Effector CD4-positive, alpha-beta T cell (primary cell): ENCODE measurements at places on chromosomes 7 and 10.

DNA sequence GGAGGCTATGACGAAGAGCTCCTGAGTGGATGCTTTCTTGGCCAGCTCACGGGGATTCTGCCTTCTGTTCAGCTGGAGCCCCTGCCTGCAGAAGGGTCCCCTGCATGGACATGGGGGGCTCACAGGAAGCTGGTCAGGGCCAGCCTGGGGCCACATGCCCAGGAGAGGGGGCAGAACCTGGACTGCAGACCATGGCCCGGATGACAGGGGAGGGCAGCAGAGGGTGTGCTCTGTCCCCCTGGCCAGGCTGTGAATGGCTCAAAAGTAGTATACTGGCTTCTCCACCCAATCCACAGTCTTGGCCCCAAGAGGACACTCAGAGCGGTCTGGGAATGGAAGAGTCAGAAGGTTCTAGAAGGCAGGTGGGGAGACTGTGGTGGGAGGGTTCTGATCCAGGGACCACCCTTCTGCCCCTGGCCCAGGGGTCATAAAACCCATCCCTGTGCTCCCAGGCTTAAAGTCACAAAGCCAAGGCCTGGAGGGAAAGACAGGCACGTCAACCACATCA is 40.3 kb downstream of the PPIF start:
- no peak for DNase-seq

DNA sequence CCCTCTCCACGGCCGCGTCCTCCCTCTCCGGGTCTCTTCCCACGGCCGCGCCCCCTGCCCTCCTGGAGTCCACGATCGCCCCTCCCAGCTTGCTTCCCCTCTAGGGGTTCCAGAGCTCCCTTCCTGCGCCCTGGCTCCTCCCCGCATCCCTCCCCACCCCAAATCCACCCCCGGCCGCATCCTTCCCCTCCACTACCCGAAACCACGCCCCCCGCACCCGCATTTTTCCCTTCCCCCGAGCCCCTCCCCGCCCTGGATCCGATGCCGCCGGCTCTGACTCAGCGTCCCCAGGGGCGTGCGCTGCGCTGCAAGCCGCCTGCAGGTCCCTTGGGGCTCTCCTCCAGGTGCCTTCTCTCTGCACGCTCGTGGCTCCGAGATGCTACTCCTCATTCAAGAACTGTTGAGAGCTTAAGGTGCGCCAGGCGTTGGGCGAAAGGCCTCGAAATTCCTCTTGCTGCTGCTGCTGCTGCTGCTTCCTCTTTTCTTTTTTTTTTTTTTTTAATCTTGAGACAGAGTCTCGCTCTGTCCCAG is 372 bp upstream of the TMEM130 start:
- peak; percentile 46 for DNase-seq

GRCh38 chr10:3969876-3970666 is 185.1 kb upstream of the KLF6 start:
- DNase-seq = no peak

DNA sequence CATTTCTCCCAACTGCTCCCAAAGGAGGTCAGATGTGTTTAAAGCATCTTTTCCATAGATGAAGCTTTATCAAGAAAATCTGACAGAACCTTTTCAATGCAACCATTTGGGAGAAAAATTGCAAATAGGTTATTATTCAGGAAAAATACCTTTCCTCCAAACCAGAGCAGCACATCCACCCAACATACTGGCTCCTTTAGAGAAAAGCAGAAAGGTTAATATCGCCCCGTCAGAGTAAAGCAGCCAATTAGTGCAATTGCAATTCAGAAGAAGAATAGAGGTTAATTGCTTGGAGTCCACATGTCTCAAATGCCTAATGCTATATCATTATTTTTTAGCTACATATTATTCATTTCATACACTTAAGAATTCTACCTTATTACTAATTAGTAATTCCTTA is 48.9 kb upstream of the HSPA12A start:
- DNase-seq = no peak

GRCh38 chr10:102963756-102964025 is 45.6 kb downstream of the CNNM2 start:
- no peak for DNase-seq

GRCh38 chr10:27100813-27101347 is 586 bp upstream of the ANKRD26 start:
- DNase-seq = peak; percentile 16

DNA sequence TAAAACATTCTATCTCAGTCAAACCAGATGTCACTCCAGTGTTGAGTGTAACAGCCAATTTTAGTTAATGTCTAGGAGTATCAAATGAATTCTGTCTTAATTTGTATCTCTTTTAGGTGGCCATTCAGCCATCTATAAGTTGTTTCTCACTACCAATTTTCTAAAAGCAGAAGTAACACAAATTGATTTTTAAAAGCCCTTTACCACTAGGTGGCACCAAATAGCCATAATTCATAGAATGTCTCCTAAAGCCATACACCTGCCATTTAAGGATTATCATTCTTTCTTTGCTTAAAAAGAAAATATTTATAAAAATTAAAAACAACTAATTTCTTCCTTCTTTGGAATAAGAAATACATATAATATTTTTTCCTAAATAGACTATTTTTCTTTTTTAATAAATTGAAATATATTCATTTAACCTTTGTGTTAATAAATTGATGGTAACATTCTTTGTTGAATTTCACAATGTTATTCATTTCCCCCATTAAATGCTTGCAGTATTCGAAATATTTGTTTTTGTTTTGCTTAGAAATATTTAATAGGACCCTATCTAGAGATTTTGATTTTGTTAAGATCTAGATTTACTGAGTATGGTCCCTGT is 107.8 kb upstream of the PPP1R3A start:
- DNase-seq = peak; percentile 31

DNA sequence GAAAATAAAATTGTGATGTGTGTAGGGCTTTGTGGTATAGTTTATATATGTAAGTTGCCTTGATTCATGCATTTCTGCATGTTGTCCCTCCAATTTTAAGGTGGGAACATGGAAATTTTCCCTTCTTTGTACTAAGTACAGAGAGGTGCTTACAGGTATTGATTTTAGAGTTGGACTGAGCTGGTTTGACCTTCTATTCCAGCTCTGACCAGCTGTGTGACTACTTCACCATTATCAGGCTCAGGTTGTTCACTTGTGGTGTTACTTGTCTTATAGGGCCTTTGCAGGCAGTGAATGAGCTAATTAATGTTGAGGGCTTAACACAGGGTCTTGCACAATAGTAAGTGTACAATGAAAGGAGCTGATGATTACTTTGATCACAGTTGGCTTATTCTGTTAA is 16.3 kb downstream of the ZNF804B start:
- no peak for DNase-seq

DNA sequence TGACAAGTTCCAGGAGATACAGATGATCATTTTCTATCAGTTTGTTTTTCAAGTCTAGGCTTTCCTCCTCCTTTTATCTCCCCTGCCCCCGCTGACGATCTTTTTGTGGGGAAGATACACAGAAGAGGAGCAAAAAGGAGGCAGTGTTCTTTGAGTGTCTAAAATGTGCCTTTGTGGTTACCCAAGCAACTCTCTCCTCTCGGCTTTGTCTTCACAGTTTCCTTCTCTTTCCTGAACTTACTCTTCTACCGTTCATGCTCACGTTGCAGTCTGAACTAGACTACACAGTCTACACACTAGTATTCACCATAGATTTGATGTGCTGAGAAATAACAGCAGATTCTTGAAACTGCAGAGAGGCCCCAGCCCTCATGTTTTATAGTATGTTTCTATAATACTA is 23.6 kb downstream of the CEP41 start:
- no peak for DNase-seq

GRCh38 chr7:80734011-80734410 is 95.6 kb downstream of the CD36 start:
- DNase-seq = no peak

GRCh38 chr7:146366938-146367337 is 250.3 kb downstream of the CNTNAP2 start:
- DNase-seq = no peak

DNA sequence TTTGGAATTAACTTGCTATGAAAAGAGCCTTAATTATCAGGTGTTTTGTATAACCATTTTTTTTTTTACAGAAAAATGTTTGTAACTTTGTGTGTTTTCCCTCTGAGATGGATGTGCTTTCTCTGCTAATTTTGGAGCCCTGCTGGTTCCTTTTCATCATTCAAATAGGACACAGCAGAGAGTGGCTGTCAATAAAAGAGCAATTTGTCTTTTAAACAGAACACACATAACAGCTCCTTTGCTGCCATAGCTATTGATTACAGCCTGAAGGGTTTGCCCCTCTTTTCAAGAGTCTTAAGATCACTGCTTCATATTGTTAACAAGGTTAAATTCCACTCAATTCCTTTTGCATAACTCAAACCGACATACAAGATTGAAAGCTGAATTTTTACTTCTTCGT is 187.2 kb upstream of the MBL2 start:
- DNase-seq = no peak

DNA sequence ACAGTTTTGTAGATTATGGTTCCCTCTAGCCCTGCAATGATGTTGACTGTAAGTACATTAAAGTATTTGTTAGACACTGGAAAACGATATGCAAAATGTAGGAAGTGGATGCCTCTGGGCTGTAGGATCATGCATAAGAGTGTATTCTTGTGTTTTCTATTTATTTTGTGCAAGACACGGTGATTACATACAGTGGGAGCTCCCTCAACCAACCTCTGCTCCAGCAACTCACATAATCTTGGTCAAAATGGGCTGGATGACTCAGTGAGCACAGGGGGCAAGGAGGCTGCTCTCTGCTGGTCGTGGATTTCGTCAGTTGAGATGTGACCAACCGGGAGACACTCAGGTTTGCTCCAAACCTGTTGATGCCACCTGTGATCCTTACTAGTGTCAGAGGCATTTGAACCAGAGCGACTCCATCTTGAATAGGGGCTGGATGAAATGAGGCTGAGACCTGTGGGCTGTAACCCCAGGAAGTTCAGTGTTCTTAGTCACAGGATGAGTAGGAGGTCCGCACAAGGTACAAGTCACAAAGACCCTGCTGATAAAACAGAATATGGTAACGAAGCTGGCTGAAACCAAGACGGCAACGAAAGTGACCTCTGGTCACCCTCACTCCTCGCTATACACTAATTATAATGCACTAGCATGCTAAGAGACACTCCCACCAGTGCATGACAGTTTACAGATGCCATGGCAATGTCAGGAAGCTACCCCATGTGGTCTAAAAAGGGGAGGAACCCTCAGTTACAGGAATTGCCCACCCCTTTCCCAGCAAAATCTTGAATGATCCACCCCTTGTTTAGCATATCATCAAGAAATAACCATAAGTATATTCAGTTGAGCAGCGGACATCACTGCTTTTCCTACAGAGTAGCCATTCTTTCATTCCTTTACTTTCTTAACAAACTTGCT is 56.4 kb upstream of the FAM20C start:
- DNase-seq = no peak

GRCh38 chr10:93193906-93194305 is 120.2 kb downstream of the CYP26A1 start:
- no peak for DNase-seq

- DNase-seq = no peak
These were observed 554.9 kb upstream of the NRP1 start for GRCh38 chr10:33889371-33889770.

DNA sequence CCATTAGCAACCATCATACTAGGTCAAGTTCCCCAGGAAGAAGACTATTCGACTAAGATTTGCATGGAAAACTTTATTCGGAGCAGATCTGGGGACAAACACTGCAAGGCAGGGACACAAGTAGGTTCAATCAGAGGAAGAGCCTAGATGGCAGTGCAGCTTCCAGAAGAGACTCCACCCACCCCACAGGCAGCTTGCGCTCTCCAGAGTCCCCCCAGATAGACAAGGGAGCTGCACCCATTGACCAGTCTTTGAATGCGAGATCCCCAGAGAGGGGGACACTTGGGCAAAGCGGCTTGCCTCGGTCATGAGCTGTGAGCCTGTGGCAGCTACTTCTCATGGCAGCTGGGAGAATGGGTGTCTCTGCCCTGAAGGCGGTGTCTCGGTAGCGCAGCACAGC is 4.2 kb downstream of the GALNTL5 start:
- no peak for DNase-seq

DNA sequence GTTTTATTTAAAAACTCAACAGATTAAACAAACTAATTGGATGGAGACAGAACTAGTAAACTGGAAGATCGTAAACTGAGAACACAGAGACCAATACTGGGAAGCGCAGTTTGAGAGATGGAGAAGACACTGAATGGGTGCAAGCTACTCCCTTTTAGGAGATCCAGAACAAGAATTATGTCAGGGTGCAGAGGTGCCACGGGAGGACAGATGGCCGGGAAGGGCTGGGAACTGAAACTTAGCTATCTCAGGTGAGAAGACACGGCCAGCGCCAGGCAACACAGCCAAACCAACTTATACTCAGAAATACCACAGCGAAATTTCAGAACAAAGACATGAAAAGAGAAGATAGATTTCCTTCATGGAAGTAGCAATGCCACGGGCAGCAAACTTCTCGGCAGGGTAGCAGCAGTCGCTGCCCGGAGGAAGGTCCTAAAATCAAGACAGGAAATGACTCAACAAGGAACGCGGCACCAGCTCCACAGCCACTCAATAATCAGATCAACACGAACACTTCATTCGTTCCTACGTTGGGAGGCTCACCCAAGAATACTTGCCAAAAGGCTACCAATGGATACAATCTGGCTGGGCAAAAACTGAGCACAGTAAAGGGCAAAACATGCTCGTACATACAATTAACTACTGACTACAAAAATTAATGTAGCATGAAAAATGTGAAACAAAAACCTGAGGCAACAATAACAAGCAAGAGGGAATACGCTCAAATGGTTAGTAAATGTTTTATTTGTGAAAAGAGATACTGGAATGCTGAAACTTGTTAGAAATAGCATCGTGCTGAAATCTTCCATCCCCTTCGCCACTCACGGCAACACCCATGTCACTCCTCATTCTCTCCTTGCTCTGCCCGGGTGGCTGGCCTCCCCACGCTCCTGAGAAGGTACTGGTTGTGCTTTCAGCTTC is 2.2 kb upstream of the LRRC27 start:
- no peak for DNase-seq

- no peak for DNase-seq
These were observed 33.4 kb downstream of the INPP5A start for GRCh38 chr10:132570771-132571649.

GRCh38 chr7:33773053-33773452 is 132.3 kb upstream of the BMPER start:
- DNase-seq = no peak

DNA sequence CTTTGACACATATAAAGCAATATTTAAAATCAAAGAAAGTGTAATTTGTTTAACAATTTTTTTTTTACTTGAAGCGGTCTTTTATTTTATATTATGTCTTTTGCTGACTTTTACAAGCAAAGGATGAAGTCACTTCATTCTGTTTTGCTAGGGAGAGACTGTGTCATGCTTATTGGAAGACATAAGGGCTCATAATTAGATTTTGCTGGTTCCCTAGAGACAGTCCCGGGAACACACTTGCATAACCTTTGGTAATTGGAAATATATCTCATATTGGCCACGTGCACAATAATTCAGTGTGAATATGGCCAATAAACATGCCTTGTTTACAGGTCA is 448 bp upstream of the NET1 start:
- DNase-seq = no peak
